ENCODE measurements at places on chromosomes 2 and 18. TPM values are rescaled to one million over a fixed set of nuclear protein-coding genes. Genes with fewer than 3 reads are reported as not detected.

DNA sequence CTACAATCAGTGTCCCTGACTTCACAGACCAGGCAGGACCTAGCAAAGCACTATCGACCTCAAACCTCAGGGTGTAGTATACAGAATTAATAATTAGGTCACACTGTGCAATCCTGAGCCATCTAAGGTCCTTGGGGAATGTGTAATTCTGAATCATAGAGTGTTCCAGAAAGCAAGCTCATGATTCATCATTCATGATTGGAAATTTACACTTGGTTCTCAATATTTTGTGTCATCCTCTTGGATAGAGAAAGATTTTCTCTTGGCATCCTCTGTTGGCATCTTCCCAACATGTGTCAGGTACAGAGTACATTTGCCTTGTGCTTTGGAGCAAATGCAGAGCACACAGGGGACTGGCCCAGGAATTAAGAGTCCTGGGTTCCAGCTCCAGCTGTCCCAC lies 245.0 kb upstream of the NT5C1B start:
- no peaks in the 10 kb centered on the region for H3K36me3 ChIP-seq
- H3K27me3 ChIP-seq: no peaks in the 10 kb centered on the region
- DNase-seq: no peak
- H3K4me1 ChIP-seq: peaks cover 44% of the 10 kb centered on the region
- no peak overlapping the region for H3K4me3 ChIP-seq

DNA sequence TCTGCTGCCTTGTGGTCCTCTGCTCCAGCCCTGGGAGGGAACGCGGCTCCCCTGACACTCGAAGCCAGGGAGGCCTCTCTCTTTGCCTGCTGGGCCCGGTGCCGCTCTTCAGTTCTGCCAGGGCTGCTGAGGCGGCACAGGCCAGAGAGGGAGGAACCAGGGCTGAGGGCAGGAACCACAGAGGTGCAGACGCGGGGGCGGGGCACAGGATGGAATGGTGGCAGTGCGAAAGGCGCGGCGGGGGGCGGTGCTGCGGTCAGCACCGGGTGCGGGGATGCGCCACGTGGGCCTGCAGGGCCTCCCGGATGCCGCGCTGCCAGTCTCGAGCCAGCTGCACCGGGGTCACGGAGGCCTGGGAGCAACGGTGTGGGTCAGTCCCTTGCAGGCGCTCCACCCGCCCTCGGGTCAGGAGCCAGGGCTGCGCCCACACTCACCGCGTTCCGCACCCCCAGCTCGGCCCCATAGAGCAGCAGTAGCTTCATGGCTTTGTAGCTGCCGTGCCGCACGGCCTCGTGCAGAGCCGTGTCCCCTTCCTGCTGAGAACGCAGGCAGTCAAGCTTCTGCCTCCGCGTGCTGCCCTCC lies 4.4 kb downstream of the ANKRD23 start:
- H3K4me3 ChIP-seq: no peak overlapping the region
- DNase-seq: peak; percentile 41

- no peak for DNase-seq
- no peak overlapping the region for H3K4me3 ChIP-seq
- H3K36me3 ChIP-seq: no peaks in the 10 kb centered on the region
- no peaks in the 10 kb centered on the region for H3K4me1 ChIP-seq
- H3K27me3 ChIP-seq: no peaks in the 10 kb centered on the region
These were observed 15.1 kb upstream of the FAM228A start for GRCh38 chr2:24159708-24160107.

Gene TTC32
- total RNA-seq: 25.6 TPM

GRCh38 chr2:239484571-239485355 lies 83.9 kb upstream of the HDAC4 start:
- no peaks in the 10 kb centered on the region for H3K4me1 ChIP-seq
- H3K27ac ChIP-seq: no peak overlapping the region
- no peak for DNase-seq
- H3K27me3 ChIP-seq: no peaks in the 10 kb centered on the region
- H3K4me3 ChIP-seq: no peak overlapping the region

Gene HMSD
- 0.39 TPM for total RNA-seq

DNA sequence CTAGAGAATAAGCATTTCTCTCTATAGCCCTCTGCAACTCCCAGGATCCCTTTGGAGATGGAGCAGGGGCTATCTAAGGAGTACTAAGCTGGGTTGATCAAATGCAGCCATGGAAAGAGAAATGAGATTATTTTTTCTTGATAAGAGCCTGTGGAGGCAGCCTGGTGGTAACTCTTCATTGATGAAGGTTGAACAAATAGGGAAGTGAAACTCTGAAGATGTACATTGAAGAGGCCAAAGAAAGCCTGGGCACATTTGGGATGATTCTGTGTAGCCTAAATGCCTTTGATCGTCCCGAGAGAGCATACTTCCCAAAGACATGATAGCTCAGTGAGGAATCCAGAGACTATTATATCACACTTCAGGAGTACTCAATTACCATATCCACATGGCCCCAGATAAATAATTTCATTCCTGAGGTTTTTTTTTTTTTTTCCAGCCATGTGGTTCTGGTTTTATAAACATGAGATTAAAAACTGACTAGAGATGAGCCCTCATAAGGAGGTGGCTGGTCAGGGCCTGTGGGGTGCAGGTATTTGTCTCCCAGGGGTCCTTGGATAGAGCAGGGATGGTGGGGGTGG lies 192.5 kb downstream of the TPGS2 start:
- H3K27ac ChIP-seq: no peak overlapping the region
- no peaks in the 10 kb centered on the region for H3K36me3 ChIP-seq
- no peaks in the 10 kb centered on the region for H3K4me1 ChIP-seq

Gene HJURP
- total RNA-seq: 13.9 TPM

Gene KIF3C
- 9.8 TPM for total RNA-seq

- no peak overlapping the region for H3K4me3 ChIP-seq
- H3K36me3 ChIP-seq: no peaks in the 10 kb centered on the region
- peaks cover 13% of the 10 kb centered on the region for H3K4me1 ChIP-seq
- DNase-seq: no peak
- no peaks in the 10 kb centered on the region for H3K27me3 ChIP-seq
These were observed 2.7 kb upstream of the COPS8 start for GRCh38 chr2:237083026-237083425.

DNA sequence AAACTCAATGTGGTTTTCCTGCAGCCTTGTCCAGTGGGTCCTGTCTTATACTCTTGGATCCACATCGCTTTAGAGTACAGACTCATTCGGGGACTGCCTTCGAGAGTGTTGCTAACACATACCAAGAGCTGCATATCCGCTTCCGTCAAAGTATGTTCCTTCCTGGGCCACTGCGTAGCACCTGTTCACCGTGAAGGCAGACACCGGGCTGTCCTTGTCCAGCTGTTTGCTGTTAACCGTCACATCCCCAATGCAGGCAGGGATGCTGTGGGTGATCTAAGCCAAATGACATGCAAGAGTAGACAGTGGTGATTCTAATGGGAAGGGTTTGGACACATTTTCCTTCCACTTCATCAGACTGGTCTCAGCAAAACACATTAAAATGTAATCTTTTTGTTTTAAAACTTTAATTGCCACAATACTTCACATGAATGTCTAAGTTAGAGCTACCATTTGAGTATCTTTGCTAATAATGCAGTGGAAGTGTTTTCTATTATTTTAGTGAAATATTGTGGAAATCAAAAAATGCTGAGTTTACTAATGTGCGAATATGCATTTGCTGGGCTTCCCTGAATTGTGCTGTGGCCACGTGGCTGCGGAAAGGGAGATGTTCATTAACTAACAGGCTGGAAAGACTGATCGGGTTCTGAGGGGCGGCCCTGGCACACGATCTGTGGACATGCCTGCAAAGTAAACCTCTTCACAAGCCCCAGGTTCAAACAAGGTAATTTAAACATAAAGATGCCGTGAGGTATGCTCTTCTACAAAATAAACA lies 169.1 kb downstream of the LAMA1 start:
- no peak overlapping the region for H3K4me3 ChIP-seq
- DNase-seq: no peak
- H3K27me3 ChIP-seq: no peaks in the 10 kb centered on the region
- H3K4me1 ChIP-seq: peaks cover 9% of the 10 kb centered on the region

GRCh38 chr2:143150287-143150686 lies 21.1 kb downstream of the ARHGAP15 start:
- H3K4me3 ChIP-seq: no peak overlapping the region
- H3K27me3 ChIP-seq: no peaks in the 10 kb centered on the region
- H3K4me1 ChIP-seq: no peaks in the 10 kb centered on the region
- H3K36me3 ChIP-seq: no peaks in the 10 kb centered on the region

DNA sequence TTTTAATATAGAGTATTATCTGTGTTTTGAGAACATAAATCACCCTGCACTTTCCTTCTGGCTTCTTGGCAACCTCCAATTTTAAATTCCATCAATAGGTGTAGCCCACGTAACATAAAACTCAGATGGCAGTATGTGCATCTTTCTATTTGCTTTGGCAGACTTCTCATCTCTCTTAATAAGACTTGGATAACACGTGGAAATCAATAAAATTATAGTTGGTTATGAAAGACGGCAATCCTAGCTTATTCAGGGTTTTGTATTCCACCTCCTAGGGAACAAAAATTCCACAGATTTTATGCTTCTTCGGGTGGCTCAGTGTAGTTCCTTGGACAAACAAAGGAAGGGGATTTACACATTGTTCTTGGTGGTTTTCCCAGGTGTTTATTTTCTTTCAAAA lies 299.3 kb downstream of the RND3 start:
- no peaks in the 10 kb centered on the region for H3K27me3 ChIP-seq
- no peak overlapping the region for H3K4me3 ChIP-seq
- H3K4me1 ChIP-seq: no peaks in the 10 kb centered on the region
- H3K36me3 ChIP-seq: no peaks in the 10 kb centered on the region
- H3K27ac ChIP-seq: no peak overlapping the region

GRCh38 chr2:26970244-26970927 lies at the start of gene MAPRE3:
TSS of gene MAPRE3 (plus strand) at chr2:26970637. CDS start at chr2:27022219, 51,582 bp downstream.
- no peaks in the 10 kb centered on the region for H3K36me3 ChIP-seq
- H3K27me3 ChIP-seq: no peaks in the 10 kb centered on the region
- peak within 1 kb of the TSS; percentile 73 for H3K27ac ChIP-seq
- H3K4me3 ChIP-seq: peak within 1 kb of the TSS; percentile 86

GRCh38 chr2:171342067-171342413 lies 91.8 kb downstream of the METTL8 start:
- peak overlapping the region; percentile 66 for H3K27ac ChIP-seq
- no peaks in the 10 kb centered on the region for H3K36me3 ChIP-seq
- peaks cover 31% of the 10 kb centered on the region for H3K4me1 ChIP-seq
- DNase-seq: peak; percentile 53
- no peak overlapping the region for H3K4me3 ChIP-seq
- H3K27me3 ChIP-seq: no peaks in the 10 kb centered on the region

Gene MSTN
- total RNA-seq: 0.24 TPM

GRCh38 chr2:16525265-16525887 lies 140.3 kb downstream of the CYRIA start:
- no peaks in the 10 kb centered on the region for H3K4me1 ChIP-seq
- peak overlapping the region; percentile 17 for H3K4me3 ChIP-seq
- no peaks in the 10 kb centered on the region for H3K36me3 ChIP-seq
- no peaks in the 10 kb centered on the region for H3K27me3 ChIP-seq
- peak; percentile 70 for DNase-seq

- no peaks in the 10 kb centered on the region for H3K4me1 ChIP-seq
- no peak for DNase-seq
- H3K4me3 ChIP-seq: no peak overlapping the region
- no peak overlapping the region for H3K27ac ChIP-seq
These were observed 731.5 kb downstream of the LRP1B start for GRCh38 chr2:141399270-141399669.

GRCh38 chr2:85705680-85706039 lies 11.5 kb downstream of the GNLY start:
- H3K4me1 ChIP-seq: peaks cover 21% of the 10 kb centered on the region
- no peak for DNase-seq
- no peaks in the 10 kb centered on the region for H3K27me3 ChIP-seq
- H3K27ac ChIP-seq: peak overlapping the region; percentile 34
